Pericardium fibroblast (primary cell): ENCODE measurements at places on chromosomes 3 and 15. TPM values are rescaled to one million over a fixed set of nuclear protein-coding genes. Genes with fewer than 3 reads are reported as not detected.

Gene EOMES
- 0.09 and 0.35 TPM in 2 replicates for total RNA-seq

Gene SNAP23
- 36.8 and 91.8 TPM in 2 replicates for total RNA-seq

Gene FBXO22
- 14.6 and 19.9 TPM in 2 replicates for total RNA-seq

Gene ARHGAP11A
- 2.3 and 3.3 TPM in 2 replicates for total RNA-seq

Gene CTSH
- total RNA-seq = 5.1 and 14.0 TPM in 2 replicates

Gene FAM174B
- 0.94 and 1.6 TPM in 2 replicates for total RNA-seq

Gene SLC24A5
- not detected in 2 replicates for total RNA-seq

Gene KLHL40
- 0.17 TPM in 1 of 2 replicates, not detected in the other for total RNA-seq

Gene MAP3K13
- 10.4 and 21.4 TPM in 2 replicates for total RNA-seq

Gene ACVR2B
- 0.77 and 1.1 TPM in 2 replicates for total RNA-seq

Gene PSTPIP1
- total RNA-seq = 0.23 and 0.85 TPM in 2 replicates

Gene SI
- not detected in 2 replicates for total RNA-seq

Gene RASL12
- 2.2 and 4.7 TPM in 2 replicates for total RNA-seq

Gene PCBP4
- total RNA-seq = 30.9 and 36.5 TPM in 2 replicates
